ENCODE measurements at places on chromosomes 2 and 18.

- no peak for DNase-seq
These were observed 339.4 kb downstream of the DCC start for GRCh38 chr18:52679354-52679753.

DNA sequence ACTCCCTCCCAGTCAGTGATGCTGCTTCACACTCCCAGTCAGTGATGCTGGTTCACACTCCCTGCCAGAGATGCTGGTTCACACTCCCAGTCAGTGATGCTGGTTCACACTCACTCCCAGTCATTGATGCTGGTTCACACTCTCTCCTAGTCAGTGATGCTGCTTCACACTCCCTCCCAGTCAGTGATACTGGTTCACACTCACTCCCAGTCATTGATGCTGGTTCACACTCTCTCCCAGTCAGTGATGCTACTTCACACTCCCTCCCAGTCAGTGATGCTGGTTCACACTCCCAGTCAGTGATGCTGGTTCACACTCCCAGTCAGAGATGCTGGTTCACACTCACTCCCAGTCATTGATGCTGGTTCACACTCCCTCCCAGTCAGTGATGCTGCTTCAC lies 34.3 kb upstream of the KCNG2 start:
- DNase-seq: no peak

GRCh38 chr2:30981510-30981909 lies 156.7 kb downstream of the GALNT14 start:
- DNase-seq: no peak

DNA sequence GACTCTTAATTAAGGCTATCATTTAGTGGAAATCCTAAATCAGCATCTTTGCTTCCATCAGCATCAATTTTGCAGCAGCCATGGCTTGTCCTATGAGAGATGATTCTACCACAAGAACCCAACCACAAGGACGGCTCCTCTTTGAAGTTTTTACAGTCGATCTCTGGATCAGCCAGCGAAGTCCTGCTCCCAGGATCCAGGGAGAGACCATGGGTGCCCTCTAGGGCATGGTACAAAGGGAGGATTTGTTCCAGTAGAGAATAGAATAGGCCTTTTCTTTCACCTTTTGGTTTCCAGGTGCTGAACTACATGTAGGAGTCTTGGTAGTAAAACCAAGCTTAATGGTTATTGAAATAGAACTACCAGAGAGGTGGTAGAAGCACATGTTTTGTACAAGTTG lies 52.7 kb downstream of the TMEM200C start:
- DNase-seq: no peak

GRCh38 chr18:48914581-48915251 lies 36.0 kb downstream of the SMAD7 start:
- DNase-seq: no peak

DNA sequence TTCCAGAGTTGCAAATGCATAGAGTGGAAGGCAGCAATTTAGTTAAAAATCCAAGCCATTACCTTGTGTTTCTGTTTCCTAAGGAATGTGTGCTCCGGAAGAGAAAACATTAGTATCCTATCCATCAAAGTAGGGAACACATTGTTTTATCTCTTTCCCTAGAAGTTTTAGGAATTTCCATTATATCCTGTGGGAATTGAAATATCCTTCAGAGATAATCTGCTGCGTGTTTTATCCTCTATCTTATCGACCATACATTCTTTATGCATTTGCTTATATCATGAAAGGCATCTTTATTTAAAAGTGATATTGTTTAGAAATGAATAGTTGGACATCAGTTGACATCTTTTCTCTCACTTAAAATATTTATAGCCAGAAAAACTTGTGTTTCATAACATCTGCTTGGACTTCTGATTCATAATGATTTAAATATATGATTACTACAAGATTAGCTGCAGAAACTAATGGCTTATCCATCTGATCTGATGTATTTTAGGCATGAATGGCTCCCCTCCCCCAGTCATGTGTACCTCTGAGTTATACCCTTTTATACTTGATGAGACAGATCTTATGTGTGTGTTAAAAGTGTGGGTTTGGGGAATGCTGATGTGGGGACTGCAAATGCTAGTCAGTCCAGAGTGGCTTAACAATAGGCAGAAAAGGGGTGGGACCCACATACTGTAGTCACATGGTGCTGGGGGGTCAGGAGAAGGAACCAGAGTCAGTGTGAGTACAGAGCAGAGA lies 136.2 kb upstream of the ARHGAP28 start:
- DNase-seq: no peak

- DNase-seq: no peak
These were observed 47.6 kb upstream of the SLC30A6 start for GRCh38 chr2:32118055-32118454.

GRCh38 chr2:151766437-151767153 lies 32.3 kb upstream of the NEB start:
- no peak for DNase-seq

GRCh38 chr18:72878143-72878542 lies 10.4 kb upstream of the NETO1 start:
- no peak for DNase-seq

DNA sequence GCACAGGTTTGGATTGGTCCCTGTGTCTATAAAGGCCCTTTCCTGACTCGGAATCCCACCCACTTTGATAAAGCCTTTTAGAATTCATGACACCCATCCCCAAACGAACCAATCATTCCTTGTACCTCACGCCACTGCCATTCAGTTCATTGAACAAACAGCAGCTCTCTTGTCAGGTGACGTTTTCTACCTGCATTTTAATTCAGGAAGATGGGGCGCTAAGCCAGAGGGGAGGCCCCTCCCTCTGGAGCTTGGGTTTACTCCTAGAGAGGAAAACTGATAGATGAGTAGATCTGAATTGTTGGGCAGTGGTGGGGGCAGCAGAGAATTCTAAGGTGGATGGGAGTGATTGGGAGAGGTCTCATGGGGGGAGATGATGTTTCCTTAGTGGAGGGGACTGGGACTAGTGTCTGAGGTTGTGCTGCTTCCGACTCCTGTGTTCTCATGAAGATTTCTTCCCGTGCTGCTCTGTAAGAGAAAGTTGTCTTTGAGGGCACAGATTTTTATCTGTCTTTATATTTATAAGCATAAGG lies 9.6 kb downstream of the RRM2 start:
- no peak for DNase-seq

DNA sequence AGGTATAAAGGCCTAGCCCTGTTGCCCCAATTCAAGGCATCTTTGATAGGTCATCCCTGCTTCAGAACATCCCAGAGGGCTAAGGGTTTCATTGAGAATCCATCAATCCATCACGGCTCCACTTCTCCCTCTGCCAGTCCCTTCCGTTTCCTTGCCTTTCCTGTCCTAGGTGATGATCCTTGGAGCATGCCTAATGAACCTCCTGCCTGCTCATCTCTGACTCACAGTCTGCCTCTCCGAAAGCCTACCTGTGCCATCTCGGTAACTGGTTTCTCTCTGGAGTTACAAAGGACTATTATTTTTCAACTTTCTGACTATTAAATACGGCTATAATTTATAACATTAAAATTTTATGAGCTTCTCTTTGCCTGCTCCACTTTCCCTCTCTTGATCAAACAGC lies 36.7 kb upstream of the OSBPL6 start:
- DNase-seq: no peak

- no peak for DNase-seq
These were observed 462.9 kb downstream of the TXNL1 start for GRCh38 chr18:56175330-56176001.

DNA sequence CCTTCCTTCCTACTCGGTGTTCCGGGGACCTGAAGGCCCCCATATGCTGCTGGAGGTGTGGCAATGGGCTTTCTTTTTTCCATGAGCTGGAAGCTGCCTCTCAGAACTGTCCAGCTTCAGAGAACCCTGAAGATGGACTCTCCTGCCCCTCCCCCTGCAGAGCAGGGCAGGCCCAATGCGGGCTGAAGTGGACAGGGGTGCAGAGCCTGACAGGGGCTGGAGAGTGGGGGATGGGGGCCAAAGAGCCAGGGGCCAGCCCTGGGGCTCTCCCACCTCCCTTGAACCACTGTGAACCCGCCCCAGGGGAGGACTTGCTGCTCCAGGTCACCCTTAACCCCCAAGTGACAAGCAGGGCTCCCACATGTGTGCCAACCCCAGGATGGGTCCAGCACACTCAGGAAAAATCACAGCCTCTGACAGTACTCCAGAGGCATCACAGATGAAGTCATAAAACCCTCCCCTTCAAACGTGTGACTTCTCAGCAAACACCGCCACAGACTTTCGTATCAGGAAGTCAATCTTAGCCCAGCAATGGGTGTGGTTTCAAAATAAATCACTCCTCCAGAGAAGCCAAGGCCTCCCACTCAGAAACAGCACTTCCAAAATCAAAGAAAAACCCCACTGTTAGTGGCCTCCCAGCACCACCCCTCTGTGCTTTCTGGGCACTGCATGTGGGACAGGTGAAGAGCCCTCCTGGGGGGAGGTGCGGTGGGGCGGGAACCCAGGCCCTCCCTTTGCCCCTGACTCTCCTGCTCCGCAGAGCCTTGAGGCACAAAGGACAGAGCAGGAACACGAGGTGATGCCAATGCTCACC lies 135.8 kb downstream of the HDAC4 start:
- peak; percentile 61 for DNase-seq

DNA sequence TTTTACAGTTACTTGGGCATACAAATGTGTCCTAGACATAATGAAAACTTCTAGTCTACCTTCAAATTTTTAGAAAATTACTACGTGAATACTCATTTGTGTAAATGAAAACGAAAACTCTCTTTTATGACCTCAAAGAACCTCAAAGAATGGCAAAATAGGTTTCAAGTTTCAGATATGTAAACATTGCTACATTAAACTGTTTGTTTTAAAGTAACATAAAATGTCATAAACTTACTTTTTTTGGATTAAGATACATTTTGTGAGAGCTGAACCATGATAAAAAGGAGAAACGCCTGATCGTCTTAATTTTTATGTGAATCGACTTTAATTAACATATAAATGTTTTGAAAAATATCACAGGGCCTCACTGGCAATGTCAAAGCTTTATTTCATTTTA lies 91.4 kb downstream of the PPP1R1C start:
- DNase-seq: no peak

GRCh38 chr2:61911510-61911909 lies 6.0 kb downstream of the COMMD1 start:
- DNase-seq: no peak

DNA sequence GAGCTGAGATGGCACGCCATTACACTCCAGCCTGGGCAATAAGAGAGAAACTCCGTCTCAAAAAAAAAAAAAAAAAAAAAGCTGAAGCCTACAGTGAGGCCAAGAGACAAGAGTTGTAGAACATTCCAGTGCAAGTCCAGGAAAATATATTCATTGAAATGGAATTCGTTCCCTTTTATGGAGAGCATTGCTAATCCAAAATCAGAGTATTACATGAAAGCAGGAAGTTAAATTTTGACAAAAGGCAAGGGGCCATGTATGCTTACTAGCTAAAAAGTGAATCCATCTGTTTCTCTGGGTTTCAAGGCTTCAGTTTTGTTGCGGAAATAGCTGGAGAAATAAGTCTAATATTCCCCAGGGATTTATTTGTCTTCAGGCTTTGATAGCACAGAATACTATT lies 471.7 kb downstream of the THSD7B start:
- DNase-seq: peak; percentile 81

DNA sequence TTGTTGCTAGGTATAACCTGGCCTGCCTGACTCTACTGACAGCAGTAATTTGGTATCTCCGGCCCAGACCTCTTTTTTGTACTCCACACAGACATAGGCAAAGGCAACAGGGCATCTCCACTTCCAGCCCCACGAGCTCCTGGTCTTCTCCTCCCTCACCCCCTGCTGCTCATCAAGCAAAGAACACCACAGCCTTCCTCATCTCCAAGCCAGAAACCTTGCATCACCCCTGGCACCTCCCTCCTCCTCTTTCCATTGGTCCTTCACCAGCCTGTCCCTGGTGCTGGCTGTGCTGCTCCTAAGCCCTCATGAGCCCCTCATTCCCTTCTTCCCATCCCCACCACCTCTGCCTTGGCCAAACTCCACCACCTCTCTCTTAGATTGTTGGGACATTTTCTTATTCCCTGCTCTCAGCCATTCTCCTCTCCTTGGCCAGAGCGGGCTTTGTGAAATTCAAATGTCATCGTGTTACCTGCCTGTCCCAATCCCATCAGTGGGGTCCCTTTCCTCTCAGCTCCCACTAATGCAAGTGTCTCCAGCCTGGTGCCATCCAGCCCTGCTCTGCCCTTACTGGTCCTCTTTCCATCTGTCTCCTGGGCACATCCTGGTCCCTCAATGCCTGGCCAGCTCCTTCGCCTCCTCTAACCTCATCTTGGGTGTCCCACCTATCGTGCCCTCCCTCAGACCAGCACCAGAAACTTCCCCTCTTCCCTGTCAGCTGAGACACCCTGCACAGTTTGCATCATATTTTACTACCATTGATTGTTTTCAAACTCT lies 77.4 kb downstream of the INHBB start:
- no peak for DNase-seq

GRCh38 chr18:59005262-59005661 lies 134.4 kb upstream of the SEC11C start:
- DNase-seq: peak; percentile 82

DNA sequence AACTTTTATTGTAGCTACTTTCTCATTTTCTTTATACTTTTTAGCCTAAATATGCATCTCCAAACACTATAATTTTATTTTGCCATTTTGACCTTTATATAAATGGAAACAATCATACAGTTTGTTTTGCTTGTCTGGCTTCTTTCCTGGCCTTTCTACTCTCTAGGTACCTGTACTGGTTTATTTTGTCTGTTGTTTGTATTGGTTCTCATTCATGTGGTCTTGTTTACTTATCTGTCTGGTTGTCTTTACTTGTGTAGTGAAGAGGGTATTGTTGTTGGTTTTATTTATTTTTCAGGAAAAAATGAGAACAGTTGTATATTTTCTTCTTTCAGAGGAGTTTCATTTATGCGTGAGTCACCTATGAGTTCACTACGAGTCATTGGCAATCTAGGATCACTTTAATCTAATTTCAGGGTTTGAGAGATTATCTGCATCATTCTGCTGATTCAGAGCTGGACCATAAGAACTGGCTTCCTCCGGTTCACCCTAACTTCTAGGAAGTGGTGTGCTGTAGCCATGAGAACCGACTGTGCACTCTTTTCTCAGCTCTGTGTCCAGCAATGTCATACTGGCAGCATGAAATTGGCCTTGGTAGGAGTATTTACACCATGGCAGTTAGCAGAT lies 33.1 kb upstream of the HDAC4 start:
- no peak for DNase-seq

- DNase-seq: no peak
These were observed 663.9 kb upstream of the CHAC2 start for GRCh38 chr2:53103679-53104078.

GRCh38 chr18:38035193-38035592 lies 469.6 kb upstream of the CELF4 start:
- no peak for DNase-seq

DNA sequence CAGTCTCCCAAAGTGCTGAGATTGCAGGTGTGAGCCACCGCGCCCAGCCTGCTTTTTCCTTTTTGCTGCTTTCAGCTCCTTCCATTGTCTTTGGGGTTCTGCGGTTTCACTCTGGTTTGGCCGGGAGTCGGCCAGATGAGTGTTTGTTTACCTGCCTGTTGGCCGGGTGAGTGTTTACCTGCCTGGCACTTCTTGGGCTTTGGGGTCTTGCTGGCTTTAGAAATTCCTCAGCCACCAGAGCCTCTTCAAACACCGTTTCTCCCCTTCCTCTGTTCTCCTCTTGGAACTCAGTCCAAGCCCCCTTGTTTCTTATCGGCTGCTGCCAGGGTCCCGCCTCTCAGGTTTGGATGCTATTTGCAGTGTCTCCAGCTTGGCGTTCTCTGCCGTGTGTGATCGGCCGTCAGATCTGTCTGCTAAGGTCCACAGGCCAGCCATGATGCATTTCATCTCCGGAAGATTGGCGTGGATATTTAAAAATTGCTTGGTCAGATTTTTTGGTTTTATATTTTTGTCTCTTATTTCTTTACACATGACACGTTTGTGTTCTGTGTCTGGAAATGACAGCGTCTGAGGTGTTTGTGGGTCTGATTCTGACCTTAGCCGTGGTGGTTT lies 14.2 kb upstream of the GAL3ST2 start:
- DNase-seq: no peak

Measured in skin of body (tissue), 3 donors.